ENCODE measurements at places on chromosomes 12 and 14.

DNA sequence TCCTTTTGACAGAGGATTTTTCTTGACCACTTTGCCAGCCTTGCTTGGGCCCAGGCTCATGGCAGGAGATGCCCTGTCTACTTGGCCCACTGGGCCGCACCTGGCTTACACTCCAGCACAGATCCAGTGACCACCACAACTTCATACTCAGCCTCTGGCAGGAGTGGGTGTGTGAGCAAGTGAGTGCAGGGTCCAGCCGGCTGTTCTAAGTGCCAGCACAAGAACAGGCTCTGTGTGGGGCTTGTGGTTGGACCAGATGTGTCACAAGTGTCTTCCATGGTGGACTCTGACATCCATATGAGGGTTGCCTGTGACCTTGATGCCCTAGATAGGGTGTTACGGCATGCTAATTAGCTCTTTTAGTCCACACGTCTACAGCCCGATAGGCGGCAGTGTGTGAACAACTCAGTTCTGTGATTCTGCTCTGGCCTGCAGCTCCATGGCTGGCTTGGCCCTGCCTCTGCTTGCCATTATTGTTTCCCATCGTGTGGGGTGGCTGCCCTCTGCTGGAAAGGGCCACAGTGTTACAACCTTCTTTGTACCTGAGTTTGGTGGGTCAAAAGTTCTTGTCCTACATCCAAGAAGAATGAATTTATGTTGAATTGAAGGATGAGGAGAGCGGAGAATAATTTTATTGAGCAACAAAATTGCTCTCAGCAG is 1089.1 kb downstream of the SLC6A15 start:
- H3K27ac ChIP-seq: no peak overlapping the region
- no peaks in the 10 kb centered on the region for H3K36me3 ChIP-seq
- peaks cover 6% of the 10 kb centered on the region for H3K4me1 ChIP-seq
- no peak overlapping the region for H3K4me3 ChIP-seq
- H3K27me3 ChIP-seq: no peaks in the 10 kb centered on the region

DNA sequence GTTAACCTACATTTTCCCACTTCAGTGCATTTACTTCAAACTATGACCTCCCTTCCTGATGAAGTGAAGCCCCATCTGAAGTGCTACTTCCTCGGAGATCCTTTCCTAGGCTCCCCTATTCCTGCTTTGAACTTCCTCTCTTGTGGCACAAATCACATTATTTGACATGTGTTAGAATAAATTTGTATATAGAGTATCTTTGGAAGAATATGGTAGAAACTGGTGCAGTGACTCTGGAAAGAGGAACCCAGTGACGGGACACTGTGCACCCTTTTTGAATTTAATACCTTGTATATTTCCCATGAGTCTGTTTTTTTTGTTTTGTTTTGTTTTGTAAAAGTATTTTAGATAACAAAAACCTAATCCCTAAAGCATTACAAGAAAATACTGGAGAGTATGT is 66.4 kb upstream of the SRSF5 start:
- H3K27me3 ChIP-seq: no peaks in the 10 kb centered on the region
- no peak for DNase-seq
- H3K4me3 ChIP-seq: no peak overlapping the region
- no peak overlapping the region for H3K27ac ChIP-seq
- H3K36me3 ChIP-seq: no peaks in the 10 kb centered on the region
- H3K4me1 ChIP-seq: peaks cover 51% of the 10 kb centered on the region

GRCh38 chr14:33839193-33840076 is 111.4 kb downstream of the EGLN3 start:
- H3K27ac ChIP-seq: no peak overlapping the region
- H3K36me3 ChIP-seq: no peaks in the 10 kb centered on the region
- no peak overlapping the region for H3K4me3 ChIP-seq

DNA sequence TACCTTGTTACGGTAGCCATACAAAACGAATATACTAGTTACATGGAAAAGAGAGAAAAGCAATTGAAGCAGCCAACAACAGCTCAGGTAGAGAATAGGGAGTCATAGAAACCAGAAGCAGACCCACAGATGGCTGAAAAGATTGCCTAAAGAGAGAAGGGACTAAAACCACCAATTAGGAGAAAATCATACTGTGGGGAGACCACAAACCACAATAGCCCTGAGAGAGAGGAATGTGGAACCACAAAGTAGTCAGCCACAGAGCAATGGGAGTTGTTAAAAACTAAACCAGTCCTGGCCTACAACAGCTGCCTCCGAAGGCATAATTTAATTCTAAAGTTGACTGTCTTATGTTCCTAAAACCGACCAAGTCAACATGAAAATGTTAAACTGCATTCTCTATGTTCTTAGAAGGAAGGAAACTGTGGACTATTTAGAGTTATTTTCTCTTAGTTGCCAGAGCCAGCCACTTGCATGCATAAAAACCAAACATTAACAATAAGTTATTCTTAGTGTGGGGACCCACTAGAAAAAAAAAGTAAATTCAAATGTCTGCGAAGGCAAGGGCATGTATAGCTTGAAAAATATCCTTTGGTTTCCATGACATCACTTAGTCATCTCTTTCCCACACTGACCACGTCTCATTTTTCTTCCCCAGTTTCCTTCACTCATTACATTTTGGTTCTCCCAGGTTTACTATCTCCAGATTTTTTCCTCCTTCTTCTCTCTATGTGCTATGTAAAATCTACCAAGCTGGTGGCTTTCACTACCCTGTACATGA is 398.1 kb downstream of the NOVA1 start:
- H3K4me3 ChIP-seq: no peak overlapping the region
- no peaks in the 10 kb centered on the region for H3K4me1 ChIP-seq
- DNase-seq: no peak
- H3K36me3 ChIP-seq: no peaks in the 10 kb centered on the region
- no peak overlapping the region for H3K27ac ChIP-seq

DNA sequence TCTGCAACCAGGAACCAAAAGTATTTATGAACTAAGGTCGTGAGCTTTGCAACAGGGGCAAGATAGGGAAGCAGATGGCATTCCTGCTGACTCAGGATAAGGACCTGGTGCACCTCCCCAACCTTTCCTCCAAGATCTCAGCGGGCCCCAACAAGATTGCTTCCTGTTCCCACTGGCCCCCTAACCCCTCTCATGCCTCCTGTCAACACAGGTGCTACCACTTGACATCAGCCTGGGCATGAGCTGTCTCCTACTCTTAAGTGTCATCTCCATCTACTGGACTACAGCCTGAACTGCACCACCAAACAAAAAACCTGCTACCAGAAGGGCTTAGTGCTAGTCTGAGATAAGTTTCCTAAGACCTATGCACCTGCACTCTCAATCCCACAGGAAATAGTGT is 32.7 kb downstream of the MED6 start:
- DNase-seq: no peak
- no peaks in the 10 kb centered on the region for H3K4me1 ChIP-seq
- peaks cover 58% of the 10 kb centered on the region for H3K36me3 ChIP-seq
- H3K4me3 ChIP-seq: no peak overlapping the region
- no peaks in the 10 kb centered on the region for H3K27me3 ChIP-seq

DNA sequence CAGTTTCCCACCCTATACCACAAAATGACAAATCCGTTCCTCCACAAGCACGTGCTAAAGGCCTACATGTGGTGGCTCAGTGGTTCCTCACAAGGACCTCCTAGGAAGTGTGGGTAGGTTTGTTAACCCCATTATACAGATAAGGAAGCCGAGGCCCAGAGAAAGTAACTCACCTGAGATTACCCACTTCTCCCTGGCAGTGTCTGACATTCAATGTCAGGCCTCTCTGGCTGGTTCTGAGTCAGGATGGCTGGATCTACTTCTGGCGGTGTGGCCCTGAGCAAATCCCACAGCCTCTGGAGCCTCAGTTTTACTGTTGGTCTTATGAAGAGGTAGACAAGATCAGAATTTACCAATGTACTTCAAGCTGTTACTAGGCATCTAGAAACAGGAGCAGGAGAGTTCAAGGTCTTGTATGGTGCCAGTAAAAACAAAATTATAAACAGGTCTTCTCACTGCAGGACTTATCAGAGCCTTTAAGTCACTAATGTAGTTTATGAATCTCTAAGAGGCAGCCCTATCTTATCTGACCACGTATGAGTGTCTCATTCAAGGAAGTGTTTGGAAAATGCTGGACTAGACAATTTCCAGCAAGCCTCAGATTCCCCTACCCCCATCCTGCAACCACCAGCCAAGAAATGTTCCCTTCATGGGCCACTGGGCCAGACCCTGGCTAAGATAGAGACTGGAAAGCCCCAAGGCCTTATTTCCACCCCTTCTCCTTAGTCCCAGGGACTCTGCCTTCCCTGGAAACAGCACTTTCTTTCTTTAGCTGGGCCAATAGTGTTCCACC is 4.2 kb downstream of the HSPB8 start:
- H3K27me3 ChIP-seq: no peaks in the 10 kb centered on the region
- DNase-seq: no peak
- H3K27ac ChIP-seq: peak overlapping the region; percentile 80
- H3K4me1 ChIP-seq: peaks cover 42% of the 10 kb centered on the region

GRCh38 chr12:64595863-64596793 is 14.2 kb upstream of the RASSF3 start:
- DNase-seq: no peak
- H3K4me3 ChIP-seq: no peak overlapping the region
- no peaks in the 10 kb centered on the region for H3K4me1 ChIP-seq
- no peaks in the 10 kb centered on the region for H3K27me3 ChIP-seq
- H3K27ac ChIP-seq: no peak overlapping the region

DNA sequence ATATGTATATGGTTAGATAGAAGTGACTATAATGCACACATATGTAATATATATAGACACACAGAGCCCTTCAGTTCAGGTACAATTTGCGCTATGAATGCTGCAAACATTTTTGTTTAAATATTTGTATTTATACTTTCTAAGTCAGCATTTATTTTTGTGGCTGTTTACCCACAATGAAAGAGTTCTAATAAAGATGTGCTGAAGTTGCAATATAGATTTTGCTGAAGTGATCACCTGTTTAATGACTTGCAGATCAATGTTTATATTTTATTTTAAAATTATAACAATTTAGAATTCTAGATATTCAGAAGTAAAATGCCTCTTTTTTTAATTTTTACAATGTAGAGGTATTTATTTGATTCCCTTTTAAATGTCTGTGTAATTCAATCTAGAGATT is 3.5 kb downstream of the FOXG1 start:
- peaks cover 100% of the 10 kb centered on the region for H3K27me3 ChIP-seq
- H3K4me1 ChIP-seq: peaks cover 12% of the 10 kb centered on the region
- H3K27ac ChIP-seq: no peak overlapping the region

DNA sequence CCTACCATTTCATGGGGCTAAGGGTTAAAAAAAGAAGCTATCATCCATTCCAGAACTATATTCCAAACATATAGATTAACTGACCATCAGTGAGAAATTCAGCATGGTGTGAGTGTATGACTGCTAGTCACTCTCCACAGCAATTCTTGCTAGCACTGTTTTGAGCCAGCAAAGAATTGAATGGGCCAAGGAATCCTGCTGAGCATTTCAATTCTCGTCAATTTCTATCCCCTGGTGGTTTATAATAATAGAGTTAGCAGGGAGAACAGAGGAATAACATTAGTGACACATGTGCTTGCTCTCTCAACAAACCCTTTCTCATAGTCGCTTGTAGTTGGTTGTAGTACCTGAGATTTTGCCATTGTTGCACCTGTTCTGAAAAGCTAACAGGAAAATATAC is 7.2 kb downstream of the MBIP start:
- H3K4me3 ChIP-seq: no peak overlapping the region
- DNase-seq: no peak
- no peaks in the 10 kb centered on the region for H3K27me3 ChIP-seq
- no peaks in the 10 kb centered on the region for H3K36me3 ChIP-seq

DNA sequence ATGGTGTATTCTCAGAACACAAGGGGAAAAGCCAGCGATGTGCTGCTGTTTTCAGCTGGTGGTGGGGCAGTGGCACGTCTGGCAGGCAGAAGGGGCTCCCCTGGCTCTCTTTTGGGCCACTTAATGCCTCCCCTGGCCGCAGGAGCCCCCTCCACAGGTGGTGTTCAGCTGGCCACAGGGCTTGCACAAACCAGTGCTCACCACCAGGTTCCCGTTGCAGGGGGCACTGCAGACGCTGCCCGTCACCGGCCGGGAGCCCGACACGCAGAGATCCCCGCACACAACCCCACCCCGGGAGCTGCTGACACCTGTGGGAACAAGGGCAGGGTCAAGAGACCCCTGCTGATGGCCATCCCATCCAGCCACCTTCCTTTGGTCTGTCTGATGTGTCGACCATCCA is 6.7 kb downstream of the KRT83 start:
- H3K27me3 ChIP-seq: no peaks in the 10 kb centered on the region
- H3K4me3 ChIP-seq: no peak overlapping the region
- H3K4me1 ChIP-seq: no peaks in the 10 kb centered on the region

DNA sequence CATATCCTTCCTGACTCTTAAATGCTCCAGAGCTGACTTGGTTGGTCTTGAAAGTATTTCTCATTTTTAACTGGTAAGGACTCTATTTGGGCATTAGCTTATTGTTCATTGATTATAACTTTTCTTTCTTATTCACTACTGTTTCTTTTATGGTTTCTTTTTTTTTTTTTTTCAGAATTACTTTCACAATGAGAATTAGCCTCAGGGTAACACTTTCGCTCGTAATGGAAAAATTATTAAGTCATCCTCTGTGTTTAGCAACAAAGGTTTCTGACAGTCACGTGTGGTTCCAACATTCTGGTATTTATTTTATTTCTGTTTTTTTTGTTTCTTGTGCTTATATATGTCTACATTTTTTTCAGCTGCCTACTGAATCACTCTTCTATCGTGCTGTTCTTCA is 80.0 kb downstream of the METTL25 start:
- H3K27ac ChIP-seq: no peak overlapping the region
- H3K27me3 ChIP-seq: no peaks in the 10 kb centered on the region
- H3K4me3 ChIP-seq: no peak overlapping the region

- H3K27ac ChIP-seq: peak overlapping the region; percentile 98
- no peaks in the 10 kb centered on the region for H3K27me3 ChIP-seq
- no peak for DNase-seq
- peaks cover 9% of the 10 kb centered on the region for H3K4me1 ChIP-seq
- H3K36me3 ChIP-seq: no peaks in the 10 kb centered on the region
Measured at GRCh38 chr12:14776236-14776961, 26.9 kb downstream of the WBP11 start.

DNA sequence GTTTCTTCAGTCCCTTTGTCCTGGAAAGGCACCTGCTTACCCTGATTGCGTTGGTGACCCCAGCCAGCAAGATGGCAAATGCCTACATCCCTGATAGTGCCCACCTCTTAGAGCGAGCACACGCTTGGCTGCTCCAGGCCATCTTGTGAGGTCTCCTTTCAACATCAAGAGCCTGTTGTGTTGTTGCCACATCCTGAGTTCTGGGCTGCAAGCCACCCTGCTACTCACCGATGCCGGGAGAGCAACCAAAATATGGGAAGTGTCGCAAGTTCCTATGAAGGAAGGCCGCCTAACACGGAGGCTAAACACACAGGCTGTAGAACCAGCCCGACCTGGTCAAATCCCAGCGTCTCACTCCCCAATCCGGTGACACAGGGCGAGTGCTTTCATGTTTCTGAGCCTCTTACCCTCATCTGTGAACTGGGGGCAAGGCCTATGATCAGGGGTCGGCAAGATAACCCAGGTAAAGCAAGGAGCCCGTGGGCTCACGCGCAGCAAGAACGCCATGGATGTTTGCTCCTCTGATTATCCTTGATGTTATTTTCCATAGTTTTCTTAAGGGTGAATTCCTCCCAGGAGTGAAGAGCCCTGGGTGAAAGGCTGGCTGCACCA is 98.4 kb downstream of the LGMN start:
- H3K4me1 ChIP-seq: peaks cover 37% of the 10 kb centered on the region
- H3K4me3 ChIP-seq: no peak overlapping the region
- DNase-seq: peak; percentile 27
